ENCODE measurements at places on chromosomes 7 and 10.

GRCh38 chr10:101451667-101452069, 97.7 kb downstream of the BTRC start:
- no peak for DNase-seq

GRCh38 chr7:80386686-80387085, 125.2 kb downstream of the GNAT3 start:
- no peak for DNase-seq

DNA sequence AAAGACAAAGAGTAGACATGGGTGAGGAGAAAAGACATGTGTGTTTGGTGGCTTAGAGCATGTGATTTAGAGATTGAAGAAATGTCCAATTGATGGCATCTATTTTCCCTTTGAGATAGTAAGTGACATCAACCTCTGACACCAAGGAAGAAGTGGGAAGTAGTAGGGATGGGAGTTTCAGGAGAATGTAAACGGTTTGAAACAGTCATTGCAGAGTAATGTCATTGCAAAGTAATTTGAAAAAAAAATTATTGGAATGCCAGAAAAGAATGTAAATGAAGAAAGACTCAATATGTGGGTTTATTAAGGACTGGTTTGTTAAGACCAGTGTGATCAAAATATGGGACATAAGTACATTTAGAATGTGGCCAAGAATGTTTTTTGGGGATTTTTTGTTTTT, 26.6 kb downstream of the GNG11 start:
- peak; percentile 41 for DNase-seq

- no peak for DNase-seq
Observed at GRCh38 chr10:64732372-64732957, 1211.3 kb downstream of the REEP3 start.

DNA sequence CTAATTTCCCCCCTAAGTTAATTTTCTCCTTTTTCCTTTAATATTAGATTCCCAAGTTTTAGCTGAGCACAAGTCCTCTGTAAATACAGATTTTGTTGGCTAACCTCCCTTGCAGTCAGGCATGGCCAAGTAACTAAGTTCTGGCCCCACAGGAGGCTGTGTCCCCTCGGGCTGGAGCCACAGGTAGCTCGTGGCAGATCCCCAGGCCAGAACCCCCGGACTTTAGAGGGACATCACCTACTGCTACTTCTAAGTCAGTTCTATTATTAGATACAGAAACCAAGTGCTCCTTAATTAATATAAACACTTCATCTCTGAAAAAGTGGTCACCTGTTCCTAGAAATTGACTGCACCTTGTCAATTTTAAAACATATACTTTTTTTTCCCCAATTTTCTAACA, 46.1 kb upstream of the NCAPG2 start:
- DNase-seq: no peak

GRCh38 chr10:95556994-95557767, 4.0 kb downstream of the SORBS1 start:
- no peak for DNase-seq

DNA sequence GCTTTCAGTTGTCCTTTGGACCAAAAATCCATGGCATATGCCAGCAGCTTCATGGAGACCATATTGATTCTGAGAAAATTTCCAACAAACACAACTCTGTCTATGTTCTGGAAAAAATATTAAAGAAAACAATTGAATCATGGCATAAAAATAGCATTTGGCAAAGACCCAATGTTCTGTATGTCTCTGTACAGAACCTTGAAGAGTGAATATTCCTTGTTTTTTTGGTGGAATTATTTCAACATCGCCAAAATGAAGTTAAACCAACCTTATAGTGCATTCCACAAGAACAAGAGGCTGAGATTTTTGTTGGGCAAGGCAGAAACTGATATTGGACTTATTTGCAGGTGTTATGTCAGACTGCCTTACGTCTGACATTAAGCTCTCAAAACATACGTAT, 53.3 kb upstream of the SLC16A12 start:
- DNase-seq: no peak

DNA sequence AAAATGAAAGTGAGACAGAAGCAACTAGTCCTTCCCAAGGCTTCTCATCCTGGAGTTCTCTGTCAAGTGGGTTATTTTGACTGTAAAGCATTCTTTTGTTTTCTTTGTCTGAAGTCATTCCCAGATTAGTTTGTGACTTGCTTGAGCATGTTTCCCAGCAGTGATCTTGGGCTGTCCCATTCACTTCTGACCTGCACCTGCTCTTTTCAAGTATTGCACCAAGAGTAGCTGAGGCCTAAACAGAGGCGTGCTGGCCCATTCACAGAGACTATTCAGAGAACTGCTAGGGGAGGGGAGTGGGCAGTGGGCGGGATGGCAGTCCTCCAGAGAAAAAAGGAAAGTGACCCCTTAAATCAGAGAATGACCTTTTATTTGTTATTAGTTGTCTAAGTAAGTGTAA, 61.3 kb downstream of the CACNA2D1 start:
- DNase-seq: no peak

DNA sequence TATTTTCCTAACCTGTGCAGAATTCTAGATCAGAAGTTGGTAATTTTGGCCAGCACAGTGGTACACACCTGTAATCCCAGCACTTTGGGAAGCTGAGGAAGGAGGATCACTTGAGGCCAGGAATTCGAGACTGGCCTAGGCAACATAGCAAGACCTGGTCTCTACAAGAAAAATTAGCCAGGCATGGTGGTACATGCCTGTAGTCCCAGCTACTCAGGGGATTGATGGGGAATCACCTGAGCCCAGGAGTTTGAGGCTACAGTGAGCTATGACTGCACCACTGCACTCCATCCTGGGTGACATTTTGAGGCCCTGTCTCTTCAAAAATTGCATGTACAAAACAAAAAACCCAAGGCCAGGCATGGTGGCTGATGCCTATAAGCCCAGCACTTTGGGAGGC, 8.6 kb downstream of the PGAM1 start:
- no peak for DNase-seq

GRCh38 chr10:66917104-66917503, 8.7 kb upstream of the LRRTM3 start:
- DNase-seq: no peak

DNA sequence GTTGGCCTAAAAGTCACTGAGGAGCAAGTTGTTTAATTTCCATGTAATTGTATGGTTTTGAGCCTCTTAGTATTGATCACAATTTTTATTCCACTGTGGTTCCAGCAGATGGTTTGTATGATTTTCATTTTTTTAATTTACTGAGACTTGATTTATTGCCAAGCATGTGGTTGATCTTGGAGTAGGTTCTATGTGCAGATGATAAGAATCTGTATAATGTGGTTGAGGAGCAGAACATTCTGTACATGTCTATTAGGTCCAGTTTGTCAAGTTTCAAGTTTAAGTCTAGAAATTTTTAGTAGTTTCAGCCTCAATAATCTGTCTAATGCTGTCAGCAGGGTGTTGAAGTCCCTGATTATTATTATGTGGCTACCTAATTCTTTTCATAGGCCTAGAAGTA, 22.7 kb upstream of the ZWINT start:
- DNase-seq: no peak

DNA sequence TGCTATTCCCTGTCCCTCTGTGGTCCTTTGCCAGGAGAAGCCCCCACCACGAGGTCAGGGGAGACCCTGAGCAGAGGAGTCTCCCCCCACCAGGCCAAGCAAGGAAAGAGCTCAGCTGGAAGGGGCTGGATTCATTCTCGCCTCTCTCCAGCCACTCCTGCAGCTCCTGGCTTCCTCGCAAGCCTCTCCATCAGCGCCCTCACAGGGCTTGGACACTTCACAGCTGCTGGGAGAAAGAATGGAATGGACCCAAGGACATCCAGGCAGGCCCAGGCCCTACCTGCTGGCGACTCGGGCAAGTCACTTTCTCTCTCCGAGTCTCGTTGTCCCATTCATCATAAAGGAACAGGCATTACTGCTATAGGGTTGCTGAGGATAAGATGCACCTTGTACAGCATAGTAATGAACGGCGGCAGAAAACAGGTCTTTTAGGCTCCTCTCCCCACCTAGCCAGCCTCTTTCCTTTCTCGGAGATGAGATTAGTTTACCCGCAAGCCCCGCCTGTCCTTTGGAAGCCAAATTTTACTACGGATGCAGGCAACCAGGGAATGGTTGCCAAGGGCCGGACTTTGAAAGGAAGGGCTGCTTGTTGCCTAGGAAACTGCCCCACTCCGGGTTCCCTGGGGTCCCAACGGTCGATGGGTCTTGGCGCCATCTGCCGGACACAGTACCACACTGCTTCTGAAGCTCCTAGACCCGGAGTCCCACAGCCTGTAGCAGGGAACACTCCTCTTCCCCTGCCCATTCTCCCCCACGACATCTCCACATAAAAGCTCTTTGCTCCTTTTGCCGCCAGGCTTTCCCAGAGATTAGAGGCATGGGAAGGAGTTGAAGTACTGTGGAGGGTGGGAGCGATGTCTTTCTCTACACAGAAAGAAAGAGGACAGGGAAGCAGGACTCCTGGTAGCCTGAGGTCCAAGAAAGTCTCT, 22.3 kb downstream of the IMPDH1 start:
- no peak for DNase-seq

GRCh38 chr10:97719602-97720001, 6.1 kb downstream of the MARVELD1 start:
- DNase-seq: no peak

- no peak for DNase-seq
Observed at GRCh38 chr10:96987141-96987841, 155.2 kb downstream of the LCOR start.

GRCh38 chr7:107815254-107815882, 12.3 kb upstream of the SLC26A3 start:
- DNase-seq: no peak

- DNase-seq: no peak
Observed at GRCh38 chr7:100604976-100605911, 3.1 kb downstream of the PCOLCE start.

GRCh38 chr10:13400196-13400965, 52.3 kb upstream of the SEPHS1 start:
- DNase-seq: no peak

GRCh38 chr10:53479365-53479764, 706.8 kb upstream of the MBL2 start:
- DNase-seq: no peak

GRCh38 chr10:33237736-33238624, 96.5 kb downstream of the NRP1 start:
- DNase-seq: peak; percentile 94

- no peak for DNase-seq
Observed at GRCh38 chr10:74081192-74081803, 69.3 kb downstream of the AP3M1 start.

GRCh38 chr7:69228212-69228811, 370.0 kb upstream of the AUTS2 start:
- no peak for DNase-seq

- no peak for DNase-seq
Observed at GRCh38 chr10:96585736-96586418, 935 bp downstream of the TM9SF3 start.

GRCh38 chr7:40299097-40299496, 164.3 kb downstream of the SUGCT start:
- peak; percentile 62 for DNase-seq

DNA sequence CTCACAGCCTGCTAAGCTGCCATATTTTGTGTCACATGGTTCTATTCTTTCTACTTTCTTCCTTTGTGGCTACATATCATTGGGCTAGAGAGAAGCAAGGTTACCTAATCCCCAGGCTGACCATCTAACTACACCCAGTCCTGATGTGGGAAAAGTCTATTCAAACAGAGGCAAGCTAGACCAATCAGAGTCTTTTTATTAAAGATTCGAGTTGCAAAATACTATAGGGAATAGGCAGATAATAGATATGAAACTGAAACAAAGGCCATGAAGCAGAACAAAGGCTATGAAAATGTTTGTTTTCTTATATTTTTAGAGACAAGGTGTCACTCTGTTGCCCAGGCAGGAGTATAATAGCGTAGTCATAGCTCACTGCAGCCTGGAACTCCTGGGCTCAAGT, 36.7 kb downstream of the MTERF1 start:
- DNase-seq: no peak

DNA sequence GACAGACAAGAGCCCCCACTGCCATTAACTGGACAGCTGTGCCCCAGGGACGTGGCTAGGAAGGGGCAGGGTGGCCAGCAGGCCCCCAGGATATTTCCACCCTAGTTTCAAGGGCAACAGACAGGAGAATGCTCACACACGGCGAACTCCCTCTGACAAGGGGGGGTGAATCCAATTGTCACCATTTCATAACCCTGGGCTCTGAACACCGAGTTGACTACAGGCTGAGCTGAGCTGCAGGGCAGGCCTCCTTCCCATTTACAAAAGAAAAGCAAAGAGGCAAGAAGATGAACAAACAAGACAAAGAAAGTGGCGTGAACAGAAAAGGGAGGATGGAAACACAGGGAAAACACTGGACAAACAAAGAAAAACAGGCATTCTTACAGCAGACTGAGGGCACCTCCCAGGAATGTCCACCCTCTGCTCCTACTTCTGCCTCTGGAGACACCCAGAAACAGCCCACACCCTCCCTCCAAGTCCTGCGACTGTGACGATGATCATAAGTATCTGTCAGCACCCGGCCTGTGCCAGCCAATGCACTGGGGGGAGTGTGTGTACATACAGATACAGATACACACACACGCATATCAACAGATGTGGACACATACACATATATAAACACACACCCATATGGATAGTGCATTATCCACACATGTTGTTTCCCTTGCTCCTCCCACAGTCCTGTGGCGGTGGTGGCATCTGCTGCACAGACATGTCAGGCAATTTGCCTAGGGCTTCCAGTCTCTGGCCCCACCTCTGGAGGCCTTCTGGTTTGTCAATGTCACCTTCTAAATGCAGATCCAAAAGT, 66.2 kb downstream of the FAM53B start:
- DNase-seq: no peak

- no peak for DNase-seq
Observed at GRCh38 chr7:25617214-25617613, 388.9 kb upstream of the NPVF start.

- DNase-seq: no peak
Observed at GRCh38 chr10:74994854-74995253, 116.6 kb upstream of the SAMD8 start.

DNA sequence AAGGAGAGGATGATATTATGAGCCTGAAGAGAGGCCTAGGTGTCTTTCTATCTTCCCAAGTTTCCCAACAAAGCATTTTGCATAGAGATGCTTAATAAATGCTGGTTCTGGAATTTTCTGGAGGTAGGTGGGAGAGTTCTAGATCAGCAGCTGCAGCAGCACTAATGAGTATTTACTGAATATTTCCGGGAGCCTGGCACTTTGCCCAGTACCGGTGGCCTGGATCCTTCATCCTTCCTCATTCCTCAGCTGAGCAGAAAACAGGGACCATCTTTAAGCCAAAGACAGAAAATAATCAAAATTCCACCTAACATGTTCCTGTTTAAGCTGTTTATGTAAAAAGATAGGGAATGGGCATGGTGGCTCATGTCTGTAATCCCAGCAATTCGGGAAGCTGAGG, 813.2 kb upstream of the AUTS2 start:
- no peak for DNase-seq

GRCh38 chr10:35795131-35795824, 153.2 kb upstream of the FZD8 start:
- DNase-seq: no peak

- no peak for DNase-seq
Observed at GRCh38 chr10:49334964-49335363, 36.0 kb downstream of the C10orf71 start.
